ENCODE measurements at places on chromosomes 6 and 20.

DNA sequence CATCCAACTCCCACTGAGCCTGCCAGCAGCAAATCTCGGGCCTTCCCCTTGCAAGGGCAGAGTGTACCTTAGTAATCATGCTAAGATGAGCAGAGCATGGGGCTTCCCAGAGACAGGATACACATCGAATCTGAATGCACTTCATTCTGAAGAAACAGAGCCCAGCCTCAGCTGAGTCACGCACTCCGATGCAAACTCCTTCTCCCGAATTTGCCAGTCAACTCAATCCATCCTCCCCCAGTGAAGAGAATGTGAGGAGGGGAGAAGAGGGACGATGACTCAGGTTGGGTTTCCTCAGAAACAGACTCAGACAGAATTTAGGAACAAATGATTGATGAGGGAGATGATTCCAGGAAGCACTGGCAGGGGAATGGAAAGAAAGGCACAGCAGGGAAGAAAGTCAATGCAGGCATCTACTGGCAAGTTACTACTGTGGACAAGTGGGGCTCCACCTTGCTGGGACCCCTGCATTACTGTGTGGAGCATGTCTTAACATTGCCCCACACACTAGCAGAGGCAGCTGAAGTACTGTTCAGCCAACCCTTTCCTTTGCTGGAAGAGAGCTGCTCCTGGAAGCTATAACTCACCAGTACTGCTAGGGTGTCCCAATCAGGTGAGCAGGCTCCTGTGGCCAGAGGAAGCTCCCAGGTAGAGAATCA, 251.6 kb downstream of the ADGB start:
- no peak for DNase-seq

GRCh38 chr20:24747010-24747712, 201.9 kb upstream of the CST7 start:
- DNase-seq = no peak

DNA sequence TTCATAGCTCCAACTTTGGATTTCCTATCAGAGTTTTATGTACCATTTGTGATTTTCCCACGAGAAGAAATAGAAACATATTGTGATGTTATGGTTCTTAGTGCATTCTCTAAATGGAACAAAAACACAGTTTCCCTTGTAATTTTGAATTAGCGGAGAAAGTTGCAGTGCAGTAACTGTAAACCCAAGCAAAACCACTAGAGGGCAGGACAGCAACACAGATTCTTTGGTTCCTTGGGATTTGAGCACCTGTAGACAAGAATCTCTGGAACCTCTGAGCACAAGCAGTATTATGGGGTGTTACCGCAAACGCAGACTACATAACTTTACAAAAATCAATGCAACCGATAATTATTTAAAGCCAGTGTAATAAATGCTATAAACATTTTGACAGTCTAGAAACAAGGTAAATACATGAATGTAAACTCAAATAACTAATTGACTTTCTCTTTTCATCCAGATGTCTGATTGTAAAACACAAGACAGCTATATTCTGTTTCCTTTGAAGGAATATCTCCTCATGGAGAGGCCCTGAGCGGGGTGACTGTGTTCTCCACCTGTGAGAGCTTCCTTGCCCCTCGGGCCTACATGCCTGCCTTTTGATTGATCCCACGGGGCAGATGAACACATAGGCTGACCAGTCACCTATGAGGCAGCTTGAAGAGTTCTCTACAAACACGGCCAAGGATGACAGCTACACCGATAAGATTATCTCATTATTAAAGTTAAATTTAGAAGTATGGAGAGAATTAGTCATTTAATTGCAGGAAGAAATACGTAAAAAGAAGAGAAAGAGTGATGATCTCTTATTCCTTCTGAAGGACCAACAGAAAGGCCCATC, 67.5 kb upstream of the COL21A1 start:
- peak; percentile 55 for DNase-seq

DNA sequence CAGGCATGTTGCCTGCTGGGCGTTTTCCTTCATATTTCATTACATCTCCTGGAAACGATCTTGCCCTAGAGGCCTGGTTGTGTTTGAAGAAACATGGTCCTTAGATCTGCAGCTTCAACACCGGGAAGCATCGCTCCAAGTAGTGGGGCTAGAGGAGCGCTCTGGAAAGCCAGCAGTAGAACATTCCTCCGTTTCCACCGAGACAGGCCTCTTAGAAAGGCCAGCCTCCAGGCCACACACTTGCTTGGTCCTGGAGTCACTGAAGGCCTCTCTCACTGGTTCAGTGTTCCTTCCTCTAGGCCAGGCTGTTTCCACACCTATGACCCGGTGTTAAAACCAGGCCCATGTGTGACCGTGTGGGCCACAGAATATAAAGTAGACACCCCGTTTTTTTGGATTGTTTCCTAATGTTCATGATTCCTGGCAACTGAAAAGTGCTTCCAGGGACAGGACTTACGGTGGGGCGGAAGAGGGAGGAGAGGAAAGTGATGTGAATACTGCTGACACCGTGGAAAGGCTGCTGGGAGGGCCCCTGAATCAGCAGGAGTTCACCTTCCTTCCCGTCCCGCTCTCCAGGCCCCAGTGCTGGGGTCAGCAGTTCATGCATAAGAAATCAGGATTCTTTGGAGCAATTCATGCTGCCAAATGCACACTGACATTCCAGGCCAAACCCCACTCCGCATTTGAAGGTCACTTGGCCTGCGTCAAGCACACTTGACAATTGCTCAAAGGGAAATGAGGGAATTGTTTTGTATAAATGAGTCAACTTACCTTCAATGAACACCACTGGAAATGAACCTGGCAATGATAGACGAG, 83.8 kb downstream of the IYD start:
- no peak for DNase-seq

DNA sequence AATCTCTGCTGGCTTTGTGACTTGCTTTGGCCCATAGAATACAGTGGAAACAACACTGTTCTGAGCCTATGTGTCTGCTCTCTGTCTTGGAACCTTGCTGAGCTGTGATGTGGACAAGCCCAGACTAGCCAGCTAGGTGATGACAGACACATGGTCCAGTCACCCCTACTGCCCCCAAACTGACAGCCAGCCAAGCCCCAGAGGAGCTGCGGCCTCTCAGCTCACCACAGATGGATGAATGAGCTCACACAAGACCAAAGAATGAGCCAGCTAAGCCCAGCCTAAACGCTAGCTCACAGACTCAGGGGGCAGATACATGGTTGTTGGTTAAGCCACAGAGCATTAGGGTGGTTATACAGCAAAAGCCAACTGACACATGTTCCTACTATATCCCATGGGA, 4.1 kb downstream of the AARS2 start:
- DNase-seq = no peak

- no peak for DNase-seq
These were observed 78.0 kb upstream of the TMEM181 start for GRCh38 chr6:158481690-158482473.

Data from suppressor macrophage (primary cell).